Foreskin keratinocyte (primary cell): ENCODE measurements at places on chromosomes 1 and 21.

DNA sequence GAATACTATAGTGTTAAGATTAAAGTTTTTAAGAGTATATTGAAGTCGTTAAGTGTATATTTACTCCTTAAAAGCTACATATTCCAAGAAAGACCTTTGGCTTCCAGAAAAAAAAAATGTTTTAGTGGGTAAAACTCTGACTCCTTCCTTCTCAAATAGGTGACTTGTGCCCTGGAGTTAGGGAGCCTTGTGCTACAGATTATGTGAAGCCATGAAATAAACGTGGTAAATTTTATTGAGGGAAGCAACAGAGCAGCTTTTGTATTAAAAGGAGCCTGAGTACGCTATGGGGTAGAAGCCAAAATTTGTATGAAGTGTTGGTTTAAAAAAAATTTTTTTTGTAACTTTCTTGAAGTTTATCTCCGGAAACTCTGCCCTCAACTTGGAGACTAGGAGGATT, 994 bp downstream of the RO60 start:
- DNase-seq = peak; percentile 10

DNA sequence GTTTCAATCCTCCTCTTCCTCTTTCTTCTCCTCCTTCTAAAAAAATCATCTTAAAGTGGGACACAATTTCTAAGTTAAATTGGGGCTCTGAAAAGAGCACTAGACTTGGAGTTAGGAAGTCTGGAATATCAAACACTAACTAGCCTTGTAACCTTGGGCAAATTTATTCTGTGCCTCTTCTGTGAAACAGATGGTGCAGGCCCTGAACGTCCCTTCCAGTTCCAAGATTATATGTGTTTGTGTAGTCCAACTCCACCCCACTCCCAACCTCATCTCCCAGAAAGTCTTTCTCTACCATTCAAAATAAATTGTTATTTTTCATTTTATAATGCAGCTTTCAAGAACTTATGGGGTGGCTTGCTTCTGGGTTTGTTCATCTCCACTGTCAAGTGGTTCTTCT, 630.0 kb downstream of the LMO4 start:
- no peak for DNase-seq

DNA sequence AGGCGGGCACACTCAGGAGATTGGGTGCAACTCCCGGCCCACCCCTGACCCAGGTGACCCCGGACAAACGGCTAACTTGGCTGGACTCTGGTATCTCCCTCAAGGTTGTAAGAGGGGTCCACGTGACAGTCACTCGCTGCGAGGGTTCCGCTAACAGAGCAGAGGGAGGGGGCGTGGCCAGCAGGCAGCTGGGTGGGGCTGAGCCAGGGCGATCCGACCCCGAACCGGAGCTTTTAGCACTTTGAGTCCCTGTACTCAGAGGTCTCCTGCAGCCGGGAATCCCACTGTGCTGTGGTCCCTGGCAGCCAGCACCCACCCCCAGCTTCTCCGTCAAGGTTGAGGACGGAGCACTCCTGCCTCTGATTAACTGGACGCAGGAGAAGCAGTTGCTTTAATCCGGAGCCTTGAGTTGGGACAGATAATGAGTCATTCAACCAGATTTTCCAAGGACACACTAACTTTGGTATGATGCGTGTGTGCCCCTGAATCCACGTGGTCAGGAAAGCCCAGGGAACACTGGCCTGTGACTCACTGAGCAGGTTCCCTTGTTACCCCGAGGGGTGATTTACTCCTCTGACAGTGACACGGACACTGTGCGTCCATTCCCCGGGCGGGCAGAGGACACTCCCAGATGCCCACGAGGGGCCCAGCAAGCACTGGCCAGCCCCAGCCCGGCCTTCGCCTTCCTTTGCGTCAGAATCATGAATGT, 16.8 kb downstream of the TRPM2 start:
- DNase-seq = peak; percentile 47

DNA sequence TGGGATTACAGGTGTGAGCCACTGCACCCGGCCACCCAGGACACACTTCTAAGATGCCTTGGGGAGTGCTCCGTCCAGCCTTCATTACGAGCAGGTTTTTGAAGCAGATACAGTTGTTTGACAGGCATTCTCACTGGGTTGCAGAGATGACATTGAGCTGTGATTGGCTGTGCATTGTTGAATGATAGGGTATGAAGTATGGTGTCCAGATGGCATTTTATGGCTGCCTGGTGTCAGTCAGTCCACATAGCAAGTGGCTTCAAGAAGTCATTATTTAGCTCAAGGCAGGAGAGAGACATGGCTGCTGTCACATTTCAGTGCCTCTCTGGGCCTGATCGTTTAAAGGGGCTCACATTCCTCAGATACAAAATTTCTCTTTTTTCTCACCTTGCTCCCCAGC, 14.8 kb upstream of the PADI2 start:
- DNase-seq = no peak

DNA sequence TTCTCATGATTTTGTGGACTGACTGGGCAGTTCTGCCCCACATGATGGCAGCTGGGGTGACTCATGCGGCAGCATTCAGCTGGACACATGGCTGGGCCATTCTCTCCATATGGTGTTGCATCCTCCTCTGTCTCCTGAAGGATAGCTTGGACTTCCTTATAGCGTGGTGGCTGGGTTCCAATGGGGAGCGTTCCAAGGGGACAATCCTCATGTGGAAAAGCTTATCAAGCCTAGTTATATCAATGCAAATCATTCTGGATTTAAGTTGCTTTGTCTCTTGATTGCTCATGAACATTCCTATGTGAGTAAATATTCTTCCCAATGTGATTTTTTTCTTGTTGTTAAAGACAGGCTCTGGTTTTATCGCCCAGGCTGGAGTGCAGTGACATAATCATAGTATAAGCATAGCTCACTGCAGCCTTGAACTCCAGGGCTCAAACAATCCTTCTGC, 13.2 kb upstream of the SLC2A1 start:
- no peak for DNase-seq

- DNase-seq = no peak
Measured at GRCh38 chr1:66356605-66357004, 177.3 kb upstream of the SGIP1 start.

DNA sequence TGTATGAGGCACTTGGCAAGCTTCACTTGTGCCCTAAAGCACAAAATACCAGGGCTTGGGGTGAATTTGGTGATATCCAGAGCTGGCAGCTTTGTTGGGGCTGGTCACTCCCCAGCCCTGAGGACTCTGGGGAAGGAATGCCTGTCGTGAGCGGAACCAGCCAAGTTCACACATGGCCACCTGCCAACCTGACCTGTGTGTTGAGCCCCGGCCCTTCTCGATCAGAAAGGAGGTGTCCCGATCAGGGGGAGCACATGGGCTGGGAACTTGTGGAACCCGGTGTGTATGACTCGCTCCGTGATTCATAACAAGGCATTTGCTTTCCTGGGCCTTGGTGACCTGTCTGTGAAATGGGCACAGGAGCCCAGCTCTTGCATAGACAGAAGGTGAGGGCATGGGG, 43.1 kb downstream of the AGPAT3 start:
- DNase-seq = no peak
